KBM-7 (cell line): ENCODE measurements at places on chromosomes 12 and 14.

DNA sequence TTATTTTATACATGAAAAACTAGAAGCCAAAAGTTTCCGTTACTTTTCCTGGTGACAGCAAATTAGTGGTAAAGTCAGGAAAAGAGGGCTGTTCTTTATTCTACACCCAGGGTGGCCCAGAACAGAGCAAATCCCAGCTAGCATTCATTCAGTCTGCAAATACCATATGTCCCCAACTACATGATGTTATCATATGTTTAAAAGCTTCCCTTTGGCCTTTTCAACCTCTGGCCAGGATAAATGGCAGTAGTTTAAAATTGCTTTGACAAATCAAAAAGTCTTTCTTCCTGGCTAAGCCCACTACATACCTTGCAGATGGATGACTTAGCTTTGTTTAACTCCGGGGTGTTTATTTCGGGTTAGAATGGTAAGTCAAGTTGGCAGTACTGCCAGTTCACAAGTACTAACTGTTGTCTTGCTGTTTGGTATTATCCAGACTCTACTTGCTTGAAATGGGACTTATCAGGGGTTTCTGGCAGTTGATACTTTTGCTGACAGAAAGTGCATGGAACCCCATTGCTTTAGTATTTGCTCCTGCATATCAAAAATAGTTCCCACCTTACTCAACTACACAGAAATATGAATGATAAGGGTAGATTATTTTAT is 69.7 kb downstream of the PKP2 start:
- no peak for DNase-seq

GRCh38 chr14:75277815-75278421 is 710 bp upstream of the FOS start:
- no peak for DNase-seq

DNA sequence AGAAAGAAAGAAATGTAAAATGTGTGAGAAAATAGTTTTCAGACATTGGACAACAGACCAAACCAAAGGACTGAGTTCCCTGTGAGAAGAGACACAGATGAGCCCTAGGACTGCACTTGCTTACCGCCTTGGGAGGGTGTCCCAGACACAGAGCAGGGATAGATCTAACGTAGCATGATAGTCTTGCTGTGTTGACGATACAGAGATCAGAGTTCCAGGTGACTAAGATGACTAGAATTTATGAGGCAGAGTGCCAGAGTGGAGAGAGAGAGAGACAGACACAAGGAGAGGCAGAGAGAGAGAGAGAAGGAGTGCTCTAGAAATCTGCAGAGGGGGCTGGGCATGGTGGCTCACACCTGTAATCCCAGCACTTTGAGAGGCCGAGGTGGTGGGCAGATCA is 148.2 kb upstream of the LMNTD1 start:
- no peak for DNase-seq

DNA sequence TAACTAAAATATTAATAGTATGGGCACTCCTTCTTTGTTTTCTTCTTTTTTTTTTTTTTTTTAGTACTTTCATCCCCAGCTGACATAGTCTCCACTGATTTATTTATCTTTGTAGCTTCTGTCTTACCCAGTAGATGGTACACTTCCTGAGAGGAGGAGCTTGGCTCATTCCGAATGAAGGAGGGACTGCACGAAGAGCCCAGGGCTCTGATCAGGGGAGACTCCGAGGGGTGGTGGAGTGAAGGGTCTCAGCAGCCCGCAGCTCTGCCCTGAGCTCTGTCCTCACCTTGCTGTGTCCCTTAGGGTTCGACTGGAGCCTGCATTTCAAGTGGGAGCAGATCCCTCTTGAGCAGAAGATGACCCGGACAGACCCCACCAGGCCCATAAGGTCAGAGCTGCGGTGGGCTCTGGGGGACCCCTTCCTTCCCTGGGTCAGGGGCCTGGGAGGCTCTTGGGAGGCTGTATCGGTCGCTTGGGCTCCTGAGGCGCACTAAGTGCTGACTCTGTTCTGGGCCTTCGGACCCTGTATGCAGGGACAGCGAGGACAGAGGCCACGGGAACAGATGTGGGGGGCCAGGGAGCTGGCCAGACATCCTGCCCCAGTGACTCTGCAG is 65.2 kb downstream of the ERH start:
- DNase-seq = no peak
